NCI-H1436 (cell line): ENCODE measurements at places on chromosomes 5 and 9.
A peak's percentile ranks its signal among the peaks of the same experiment; 100 is the strongest.

DNA sequence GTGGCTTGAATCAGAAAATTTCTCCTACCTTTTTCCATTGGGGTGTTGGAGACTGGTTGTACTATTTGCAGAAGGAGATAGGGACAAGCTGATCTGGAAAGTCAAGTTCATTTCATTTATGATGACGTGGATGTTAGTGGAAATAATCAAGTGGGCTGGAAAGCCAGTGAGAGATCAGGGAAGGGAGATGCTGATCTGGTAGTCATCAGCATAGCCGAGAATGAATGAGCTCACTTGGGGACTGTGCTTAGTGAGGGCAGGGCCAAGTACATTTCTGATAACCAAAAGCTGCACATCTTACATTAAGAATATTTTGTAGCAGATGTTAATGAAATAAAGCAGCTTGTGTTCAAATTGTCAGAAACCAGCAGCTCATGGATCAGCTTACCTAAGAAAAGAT is 12.1 kb downstream of the MAN2A1 start:
- DNase-seq: no peak

- DNase-seq: no peak
Measured at GRCh38 chr9:110900917-110901316, 137.4 kb downstream of the LPAR1 start.

DNA sequence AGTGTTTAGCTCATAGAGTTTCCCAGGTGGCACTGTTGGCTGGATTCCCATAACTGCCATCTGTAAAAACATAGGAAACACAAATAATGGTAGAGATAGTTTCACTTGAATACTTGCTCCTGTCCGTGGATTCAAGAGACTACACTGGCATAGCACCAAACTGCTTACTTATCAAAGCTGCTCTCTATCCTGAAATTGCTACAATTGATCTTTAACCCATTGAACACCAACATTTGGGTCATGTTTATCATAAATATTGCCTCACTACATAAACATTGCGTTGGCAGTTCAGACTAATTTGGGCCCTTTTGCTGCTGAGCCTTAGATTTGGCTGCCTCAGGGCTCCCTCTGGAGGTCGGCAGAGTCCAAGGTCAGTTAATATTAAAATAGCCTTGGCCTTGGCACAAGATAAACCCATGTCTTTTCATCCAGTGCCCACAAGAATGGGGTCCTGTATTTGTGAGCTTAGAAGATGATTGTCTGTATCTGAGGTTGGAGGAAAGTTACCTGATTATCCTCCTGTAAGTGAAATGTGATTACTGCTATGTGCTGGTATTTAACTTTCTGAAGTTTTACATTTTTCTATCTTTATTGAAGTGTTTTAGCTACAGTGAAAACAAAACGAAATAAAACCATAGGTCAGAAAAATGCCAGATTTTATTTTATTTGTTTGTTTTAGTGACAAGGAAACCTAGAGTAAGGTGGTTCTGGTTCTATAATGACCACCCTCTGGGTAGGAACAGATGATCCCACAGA is 4.0 kb upstream of the RANBP3L start:
- peak; percentile 11 for DNase-seq

DNA sequence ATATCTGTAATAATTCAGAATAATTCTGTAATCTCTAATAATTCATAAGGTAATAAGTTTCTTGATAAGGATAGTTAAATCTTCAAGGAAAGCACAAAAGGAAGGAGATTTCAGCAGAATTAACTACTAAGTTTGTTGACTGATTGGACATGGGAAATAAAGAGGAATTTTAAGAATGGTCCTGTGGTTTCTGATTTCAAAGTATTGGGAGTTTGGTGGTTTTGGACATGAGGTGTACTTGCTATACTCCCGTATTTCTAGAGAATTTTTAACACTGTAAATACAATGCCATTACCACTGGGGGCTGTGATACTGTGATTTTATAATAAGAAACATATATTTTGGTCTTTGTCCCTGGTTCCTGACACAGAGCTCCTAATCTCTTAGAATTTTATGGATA is 123.9 kb downstream of the UNC13B start:
- no peak for DNase-seq

- peak; percentile 71 for DNase-seq
Measured at GRCh38 chr9:113343732-113344231, 3.7 kb upstream of the WDR31 start.

DNA sequence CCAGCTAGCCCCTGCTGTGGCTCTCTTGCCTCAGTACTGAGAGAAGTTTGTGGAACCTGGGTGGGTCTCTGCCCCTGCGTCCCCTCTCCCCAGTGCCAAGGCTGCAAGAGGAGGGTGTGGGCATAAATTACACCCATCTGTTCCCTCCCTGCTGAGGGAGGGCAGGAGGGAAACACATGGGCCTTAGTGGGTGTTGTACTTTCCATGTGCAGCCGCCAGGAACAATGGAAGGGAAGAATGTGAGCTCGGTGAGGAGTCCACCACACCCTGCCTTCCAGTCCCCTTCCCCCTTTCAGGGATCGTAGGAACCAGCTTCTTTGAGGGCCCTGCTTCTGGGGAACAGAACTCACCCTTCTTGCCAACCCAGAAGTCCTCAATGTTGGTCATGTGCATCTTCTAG is 138.2 kb upstream of the KLF4 start:
- DNase-seq: no peak

DNA sequence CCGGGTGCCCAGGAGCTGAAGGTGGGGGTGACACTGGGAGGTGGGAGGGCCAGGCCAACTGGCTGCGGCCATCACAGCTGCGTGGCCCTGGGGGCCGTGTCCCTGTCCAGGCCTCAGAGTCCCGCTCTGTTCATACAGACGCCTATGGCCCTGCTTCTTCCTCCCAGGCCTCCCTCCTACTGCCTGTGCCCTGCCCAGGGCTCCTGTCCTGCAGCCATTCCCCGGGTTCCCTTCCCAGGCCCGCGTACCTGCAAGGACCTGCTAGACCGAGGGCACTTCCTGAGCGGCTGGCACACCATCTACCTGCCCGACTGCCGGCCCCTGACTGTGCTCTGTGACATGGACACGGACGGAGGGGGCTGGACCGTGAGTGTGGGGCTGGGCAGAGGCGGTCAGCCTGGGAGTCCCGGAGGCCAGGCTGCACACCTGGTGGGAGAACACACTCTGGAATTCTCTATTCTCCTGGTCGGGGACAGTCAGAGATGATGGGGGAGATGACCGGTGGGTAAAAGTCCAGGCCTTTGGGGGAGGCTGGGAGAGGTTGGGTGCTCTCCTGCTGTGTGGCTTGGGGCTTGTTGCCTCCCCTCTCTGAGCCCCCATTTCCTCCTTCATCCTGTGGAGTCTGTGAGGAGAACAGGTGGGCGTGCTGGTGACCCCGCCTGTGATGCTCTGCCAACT is 4.5 kb downstream of the FCN2 start:
- DNase-seq: no peak

DNA sequence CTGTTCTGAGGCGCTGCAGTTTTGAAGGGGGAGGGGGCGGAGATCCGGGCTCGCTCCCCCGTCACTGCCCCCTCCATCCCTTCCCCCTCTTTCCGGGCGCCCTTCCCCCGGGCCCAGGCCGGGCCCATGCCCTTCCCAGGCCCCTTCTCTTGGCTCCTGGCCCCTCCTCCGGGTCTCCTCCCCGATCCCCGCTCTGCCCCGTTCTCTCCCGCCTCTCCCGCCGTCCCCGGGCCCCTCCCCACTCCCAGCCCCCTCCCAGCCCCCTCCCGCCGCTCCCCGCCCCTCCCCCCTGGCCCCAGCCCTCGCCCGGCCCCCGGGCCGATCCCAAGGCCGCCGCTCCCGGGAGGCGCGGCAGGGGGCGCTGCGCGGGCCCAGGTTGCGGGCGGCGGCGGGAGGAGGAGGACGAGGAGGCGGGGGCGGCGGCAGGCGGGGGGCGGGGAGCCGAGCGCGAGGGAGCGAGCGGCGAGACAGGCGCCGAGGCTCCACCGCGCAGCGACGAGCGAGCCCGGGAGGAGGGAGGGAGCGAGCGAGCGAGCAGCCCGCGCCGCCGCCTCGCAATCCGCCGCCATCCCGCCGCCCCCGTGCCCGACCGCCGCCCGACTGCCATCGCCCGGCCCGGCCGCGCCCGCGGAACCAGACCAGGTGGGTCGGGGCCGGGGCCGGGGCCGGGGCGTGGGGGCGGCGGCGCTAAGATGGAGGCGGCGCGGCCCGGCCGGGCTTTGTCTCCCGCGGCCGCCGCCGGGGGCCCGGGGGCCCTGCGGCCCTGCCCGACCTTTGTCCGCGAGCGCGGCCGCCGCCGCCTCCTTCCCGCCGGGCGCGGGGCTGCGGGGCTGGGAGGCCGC is at the start of gene PRRC2B:
Gene PRRC2B (plus strand): TSS at position 465 of the 842 bp plus-strand sequence. CDS start 36,059 bp downstream, outside the sequence.
- DNase-seq: peak; percentile 97

DNA sequence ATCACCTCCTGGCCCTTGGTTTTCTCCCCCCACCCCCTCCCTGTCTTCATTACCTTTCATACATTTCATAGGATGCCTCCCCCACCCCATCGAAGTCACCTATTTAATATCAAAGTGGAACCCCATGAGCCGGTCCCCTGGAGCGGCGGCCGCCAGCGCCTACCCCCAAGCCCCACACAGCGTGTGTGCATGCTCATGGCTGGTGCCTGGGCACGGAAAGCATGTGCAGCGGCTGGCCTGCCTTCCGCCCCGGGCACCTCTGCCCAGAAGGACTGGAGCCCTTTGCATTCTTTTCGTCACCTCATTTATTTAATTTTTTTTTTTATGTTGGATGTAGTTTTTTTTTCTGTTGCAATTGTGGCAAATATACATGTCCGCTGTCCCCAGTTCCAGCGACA is 116.2 kb downstream of the WNK2 start:
- no peak for DNase-seq

GRCh38 chr5:152711801-152712388 is 306.8 kb upstream of the NMUR2 start:
- DNase-seq: no peak

DNA sequence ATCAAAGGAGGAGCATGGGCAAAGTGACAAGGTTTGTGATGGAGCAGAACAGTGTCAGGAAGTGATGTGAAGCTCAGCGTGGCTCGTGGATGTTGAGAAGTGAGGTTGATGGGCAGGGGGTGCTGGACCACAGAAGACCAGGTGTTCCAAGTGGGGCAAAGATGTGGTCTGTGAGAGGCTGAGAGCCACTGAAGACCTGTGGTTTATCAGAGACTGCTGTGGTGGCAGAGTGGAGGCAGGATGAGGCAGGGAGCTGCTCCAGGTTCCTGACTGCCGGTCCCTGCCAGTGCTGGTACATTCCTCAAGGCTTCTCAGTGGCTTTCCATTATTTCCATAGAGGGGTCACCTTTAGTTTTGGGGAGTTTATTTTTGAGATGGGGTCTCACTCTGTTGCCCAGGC is 19.1 kb downstream of the PALM2AKAP2 start:
- no peak for DNase-seq

DNA sequence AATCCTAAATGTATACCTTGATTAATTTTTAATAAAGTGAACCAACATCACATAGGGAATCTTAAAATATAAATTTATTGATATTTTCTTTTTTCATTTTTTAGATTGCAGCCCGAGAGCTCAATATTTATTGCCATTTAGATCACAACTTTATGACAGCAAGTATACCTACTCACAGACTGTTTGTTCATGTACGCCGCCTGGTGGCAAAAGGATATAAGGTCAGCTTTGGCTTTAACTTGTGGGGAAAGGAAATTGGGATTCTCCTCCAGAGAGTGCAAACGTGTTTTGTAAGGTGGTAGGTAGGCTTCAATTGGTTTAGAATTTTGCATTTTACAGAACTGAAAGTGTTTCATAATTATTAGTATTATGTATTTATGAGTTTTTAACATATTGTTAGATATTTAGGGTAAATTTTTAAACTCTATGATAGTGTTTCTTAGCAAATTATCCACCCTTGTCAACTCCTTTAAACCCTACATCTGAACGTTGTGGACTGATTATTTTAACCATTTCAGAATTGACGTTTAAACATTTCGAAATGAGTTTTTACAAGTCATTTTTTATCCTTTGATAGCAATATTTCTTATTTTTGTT is 17.5 kb upstream of the DHFR start:
- DNase-seq: peak; percentile 43

DNA sequence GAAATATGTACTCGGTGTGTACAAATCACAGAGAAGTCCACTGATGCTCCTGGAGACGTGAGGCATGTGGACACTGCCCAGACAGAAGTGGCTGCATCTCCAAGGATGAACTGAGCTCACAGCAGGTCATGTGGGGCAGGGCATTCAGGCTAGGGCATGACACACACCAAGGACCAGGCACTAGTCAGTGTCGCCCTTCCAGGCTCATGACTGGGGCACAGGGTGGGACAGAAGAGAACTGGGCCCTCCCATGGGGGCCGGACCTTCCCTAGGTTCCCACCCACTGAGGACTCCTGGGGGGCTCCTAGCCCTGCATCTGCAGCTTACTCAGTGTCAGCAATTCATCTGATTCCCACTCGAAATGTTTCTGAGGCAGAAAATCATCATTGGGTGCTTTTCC is 256.8 kb upstream of the IRX4 start:
- no peak for DNase-seq

DNA sequence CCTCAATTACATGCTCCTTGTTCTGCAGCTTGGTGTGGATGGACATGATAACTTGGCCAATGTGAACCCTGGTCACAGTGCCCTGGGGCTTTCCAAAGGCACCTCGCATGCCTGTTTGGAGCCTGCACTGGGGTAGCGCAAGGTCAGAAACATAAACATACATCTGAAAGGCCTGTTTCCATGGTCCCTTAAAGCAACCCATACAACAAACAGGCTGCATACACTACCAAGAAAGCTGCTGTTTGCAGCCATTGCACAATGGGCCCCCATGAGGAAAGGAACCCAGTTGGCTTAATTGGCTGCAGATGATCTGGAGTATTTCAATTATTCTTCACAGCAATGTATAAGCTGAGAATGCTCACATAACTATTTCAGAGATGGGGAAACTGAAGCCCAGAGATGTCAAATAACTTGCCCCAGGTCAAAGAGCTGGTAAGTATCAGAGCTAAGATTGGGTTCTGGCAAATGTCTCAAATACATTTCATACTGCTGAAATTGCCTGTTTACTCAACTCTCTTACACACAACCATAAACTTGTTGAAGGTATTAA is 233.9 kb downstream of the ASTN2 start:
- no peak for DNase-seq

GRCh38 chr5:88708682-88709398 is 174.1 kb downstream of the MEF2C start:
- no peak for DNase-seq

DNA sequence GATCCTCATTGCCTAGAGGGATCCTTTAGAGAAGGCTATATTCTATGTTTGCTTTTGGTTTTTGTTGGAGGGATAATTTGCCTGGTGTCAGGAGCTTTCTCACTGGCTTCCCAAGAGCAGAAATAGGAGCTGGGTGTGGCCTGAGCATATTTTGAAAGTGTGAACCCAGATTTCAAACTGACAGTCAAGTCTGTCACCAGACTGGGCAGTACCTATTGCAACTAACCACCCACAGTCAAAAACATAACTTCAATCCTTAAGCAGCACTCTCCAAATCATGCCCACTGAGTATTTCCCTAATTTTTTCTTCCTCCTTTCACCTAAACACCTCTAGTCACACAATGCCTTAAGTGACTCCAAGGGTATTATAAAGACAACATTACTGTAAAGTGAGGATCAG is 278.4 kb downstream of the EBF1 start:
- no peak for DNase-seq

DNA sequence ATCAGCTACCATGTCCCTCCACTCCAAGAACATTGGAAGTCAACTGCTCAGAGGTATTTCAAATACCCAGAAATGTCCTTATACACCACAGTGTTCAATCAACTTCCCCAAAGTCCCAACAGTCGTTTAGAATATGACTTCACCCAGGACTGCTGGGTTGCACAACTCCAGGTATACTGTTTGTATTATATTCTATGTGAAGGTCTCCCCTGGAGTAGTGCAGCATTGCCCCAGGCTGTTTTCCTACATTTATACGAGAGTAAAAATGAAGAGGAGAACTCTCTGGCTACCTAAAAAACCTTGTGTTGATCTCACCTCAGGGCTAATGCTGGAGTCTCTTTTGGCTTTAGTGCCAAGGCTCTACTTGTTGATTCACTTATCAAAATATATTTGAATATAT is 183.6 kb upstream of the MAP3K1 start:
- DNase-seq: no peak
